ENCODE measurements at places on chromosomes 12 and 14.

DNA sequence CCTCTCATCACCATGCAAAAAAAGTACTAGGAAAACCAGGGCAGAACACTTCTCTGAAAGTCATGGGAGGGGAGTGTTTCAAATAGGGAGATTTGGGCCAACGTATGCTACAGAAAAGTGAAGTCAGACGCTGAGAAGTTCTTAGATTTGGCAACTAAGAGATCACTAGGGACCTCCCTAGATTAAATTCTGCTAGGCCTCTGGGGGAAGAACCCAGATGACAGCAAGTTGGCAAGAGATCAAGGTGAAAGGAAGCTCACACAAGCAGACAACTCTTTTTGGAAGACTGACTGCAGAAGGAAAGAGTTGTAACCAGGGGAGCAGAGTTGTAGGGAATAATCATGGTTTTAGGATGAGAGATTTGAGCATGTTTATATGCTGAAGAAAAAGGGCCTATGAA is 20.7 kb downstream of the IQSEC3 start:
- no peak for DNase-seq

- DNase-seq = no peak
Measured at GRCh38 chr12:118574288-118574687, 197.9 kb downstream of the SUDS3 start.

DNA sequence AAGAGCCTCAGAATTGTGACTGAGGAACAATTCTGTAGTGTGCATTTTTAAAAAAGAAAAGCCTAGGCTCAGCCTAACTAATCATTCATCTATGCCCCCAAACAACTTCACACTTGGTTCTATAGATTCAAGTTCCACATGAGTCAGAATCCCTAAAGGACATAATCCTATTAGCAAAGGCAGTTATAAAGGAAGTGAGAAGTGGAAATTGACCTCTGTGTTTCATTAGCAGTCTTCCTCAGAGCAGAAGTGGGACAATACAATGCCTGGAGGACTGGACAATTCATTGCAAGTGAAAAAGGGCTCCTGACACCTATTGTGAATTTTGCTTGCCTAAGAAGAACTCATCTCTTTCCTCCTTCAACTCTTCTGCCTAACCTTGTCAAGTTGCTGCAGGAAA is 222.3 kb downstream of the PTPRO start:
- no peak for DNase-seq

DNA sequence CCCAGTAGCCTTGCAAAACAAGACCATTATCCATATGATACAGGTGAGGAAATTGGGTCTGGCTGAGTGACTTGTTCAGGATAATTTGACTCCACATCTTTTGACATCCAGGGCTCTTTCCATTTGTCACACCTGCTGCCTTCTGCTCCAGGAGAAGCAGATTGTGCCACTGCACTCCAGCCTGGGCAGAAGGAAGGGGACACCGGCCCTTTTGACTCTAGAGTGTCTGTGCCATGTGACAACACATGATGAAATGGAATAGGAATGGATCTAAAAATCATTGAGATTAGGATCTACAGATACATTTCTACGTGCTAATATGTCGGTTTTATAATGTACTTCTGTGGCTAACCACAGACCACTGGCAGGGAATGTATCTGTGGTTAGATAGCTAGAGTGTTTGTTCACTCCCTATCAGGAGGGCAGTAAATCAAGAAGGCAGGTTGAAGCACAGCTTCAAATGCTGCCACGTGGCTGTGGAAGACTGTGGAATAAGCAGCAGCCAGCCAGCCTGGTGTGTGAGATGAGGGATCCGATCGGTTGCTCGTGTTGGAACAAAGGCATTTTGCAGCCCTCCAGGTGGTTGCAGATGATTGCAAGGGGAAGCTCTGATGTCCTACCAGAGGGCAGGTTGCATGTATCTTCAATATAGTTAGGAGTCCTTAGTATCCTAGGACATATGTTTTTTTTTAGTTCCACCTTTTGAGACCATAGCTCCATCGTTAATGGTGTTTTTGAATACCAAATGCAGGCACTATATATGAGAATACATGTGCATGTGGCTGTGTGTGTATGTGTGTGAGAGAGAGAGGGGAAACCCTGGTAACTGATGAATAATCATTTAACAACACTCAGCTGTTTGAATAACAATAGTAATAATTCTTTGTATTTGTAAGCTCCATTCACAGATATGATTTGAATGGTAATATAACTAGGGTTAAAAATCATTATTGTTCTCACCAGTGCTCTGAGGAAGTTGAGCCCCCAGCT is 28.6 kb downstream of the EML1 start:
- DNase-seq = no peak

DNA sequence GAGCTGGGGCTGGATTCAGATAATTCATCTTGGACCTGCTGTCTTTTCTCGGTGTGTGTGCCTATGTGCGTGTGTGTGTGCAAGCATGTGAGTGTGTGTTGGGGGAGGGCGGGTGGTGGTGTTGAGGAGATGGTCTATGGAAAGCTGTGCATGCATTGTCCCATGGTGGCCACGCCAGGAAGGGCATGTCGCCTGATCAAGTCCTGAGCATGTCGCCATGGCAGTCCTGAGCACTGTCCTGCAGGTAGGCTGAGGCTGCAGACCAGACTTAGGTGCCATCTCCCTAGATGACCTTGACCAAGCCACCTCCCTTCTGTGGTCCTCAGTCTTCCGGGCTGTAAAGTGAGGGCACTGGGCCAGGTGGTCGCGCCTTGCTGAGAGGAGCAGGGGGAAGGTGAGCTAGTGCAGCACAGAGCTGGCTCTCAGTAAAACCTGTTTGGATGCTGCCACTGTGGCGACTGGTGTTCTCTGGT is 81.4 kb downstream of the PAPOLA start:
- peak; percentile 72 for DNase-seq

DNA sequence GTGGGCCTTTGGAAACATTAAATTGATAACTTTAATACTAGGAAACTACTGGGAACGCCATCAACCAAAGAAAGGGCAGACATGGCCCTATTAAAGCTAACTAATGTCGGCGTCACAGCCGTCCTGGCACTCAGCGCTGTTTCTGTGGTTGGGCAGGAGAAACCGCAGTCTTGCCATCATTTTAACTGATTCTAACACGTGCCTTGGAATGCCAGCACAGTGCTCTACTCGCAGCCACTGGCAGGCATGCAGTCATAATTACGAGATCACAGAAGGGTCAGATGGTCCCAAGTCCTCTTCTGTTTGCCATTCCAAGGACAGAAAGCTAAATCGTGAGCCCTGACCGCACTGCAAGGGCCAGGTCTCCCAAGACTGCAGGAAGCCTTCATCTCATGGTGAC is 75.2 kb downstream of the RIMBP2 start:
- no peak for DNase-seq

DNA sequence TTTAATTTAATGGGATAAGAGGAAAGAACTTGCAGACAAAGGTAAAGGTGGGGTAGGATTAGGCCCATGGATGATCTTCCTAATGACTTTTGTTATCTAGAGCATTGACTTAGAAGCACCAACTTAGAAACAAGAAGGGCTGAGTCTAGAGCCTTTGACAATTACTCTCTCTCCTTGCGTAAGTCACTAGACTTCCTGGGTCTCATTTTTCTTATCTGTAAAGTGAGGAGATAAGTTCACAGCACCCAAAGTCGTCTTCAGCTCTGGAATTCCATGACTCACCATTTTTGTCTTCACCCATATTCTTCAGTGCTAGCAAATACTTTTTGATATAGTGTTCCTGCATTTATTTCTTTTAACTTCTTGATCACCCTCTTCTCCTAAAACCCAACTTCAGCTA is 75.7 kb downstream of the SSPN start:
- DNase-seq = no peak

GRCh38 chr12:70557583-70558191 is 79.5 kb downstream of the PTPRB start:
- DNase-seq = no peak

- no peak for DNase-seq
Measured at GRCh38 chr12:9668161-9669018, 1.1 kb upstream of the CLEC2D start.

GRCh38 chr14:104676694-104677511 is 12.5 kb upstream of the INF2 start:
- no peak for DNase-seq

GRCh38 chr14:51682411-51682810 is 30.7 kb downstream of the FRMD6 start:
- DNase-seq = no peak

GRCh38 chr12:47650469-47650868 is 55.4 kb downstream of the RPAP3 start:
- no peak for DNase-seq

DNA sequence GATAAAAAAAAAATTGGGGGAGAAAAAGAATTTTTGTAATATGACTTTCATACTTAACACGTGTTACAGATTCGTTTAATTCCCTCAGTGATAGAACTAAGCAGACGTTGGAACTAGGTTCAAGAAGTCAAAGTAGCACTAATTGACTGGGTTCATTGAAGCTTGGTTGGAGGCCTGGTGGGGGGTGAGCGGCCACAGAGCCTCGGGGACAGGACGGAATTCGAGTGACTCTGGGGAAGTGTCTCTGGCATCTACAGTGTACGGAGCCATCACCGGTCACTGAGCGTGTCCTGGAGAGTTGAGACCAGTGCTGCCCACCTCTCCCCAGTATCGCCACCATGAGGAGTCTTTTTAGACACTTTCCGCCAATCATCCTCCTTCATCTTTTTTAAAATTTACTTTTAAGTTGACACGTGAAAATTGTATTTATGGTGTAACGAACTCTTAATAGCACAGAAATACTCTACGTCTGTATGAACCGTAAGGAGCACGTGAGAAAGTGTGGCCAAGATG is 1.3 kb downstream of the ZFYVE21 start:
- DNase-seq = no peak

GRCh38 chr12:108182096-108182495 is 53.0 kb downstream of the WSCD2 start:
- no peak for DNase-seq

GRCh38 chr14:93950948-93951634 is 23.9 kb downstream of the FAM181A start:
- DNase-seq = no peak

DNA sequence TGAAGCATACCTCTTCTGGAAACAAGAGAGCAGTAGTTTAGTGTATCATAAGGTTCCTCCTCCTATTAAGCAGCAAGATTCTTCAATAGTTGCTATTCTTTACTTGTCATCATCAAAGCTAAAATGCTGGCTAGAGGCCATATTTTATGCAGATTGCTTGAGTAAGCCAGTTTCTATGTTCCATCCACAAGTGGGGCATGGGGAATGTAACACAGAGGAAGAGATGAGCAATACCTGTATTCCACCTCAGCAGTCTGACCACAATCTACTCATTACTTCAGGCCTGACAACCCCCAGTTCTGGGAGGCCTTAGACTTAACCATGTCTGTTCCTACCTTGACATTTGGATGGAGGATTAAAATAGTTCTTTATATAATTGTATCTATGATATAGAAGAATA is 423.6 kb downstream of the BTG1 start:
- DNase-seq = no peak

DNA sequence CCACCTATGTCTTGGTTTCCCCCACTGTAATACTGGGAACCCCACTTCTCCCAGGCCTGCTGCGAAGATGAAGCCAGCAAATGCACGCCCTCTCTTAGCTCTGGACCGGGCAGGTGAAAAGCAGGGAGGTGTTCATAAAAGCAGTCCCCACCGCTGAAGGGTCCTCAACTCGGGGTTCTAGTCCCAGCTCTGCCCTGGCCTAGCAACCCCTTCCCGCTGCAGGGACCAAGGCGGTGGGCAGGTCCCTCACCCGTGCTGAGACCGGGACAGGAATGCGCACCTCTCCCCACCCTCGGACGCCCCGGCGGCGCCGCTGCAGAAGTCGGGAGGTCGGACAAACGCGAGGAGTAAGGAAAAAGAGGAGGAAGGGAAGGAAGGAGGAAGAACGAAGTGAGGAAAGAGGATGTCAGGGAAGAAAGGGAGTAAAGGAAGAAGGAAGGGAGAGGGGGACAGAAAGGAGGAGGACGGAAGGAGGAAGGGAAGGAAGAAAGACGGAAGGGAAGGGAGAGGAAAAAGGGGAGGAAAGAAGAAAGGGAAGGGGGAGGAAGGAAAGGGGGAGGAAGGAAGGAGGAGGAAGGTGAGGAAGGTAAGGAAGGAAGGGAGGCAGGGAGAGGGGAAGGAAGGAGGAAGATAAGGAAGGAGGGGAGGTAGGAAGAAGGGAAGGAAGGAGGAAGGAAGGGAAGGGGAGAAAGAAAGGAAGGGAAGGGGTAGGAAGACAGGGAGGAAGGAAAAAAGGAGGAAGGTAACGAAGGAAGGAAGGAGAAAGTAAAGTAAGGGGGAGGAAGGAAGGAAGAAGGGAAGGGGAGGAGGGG is 701 bp downstream of the SPRING1 start:
- DNase-seq = no peak

GRCh38 chr14:99551034-99551922 is 52.7 kb downstream of the CCDC85C start:
- DNase-seq = no peak

GRCh38 chr14:33040372-33041140 is 101.9 kb downstream of the NPAS3 start:
- no peak for DNase-seq

- DNase-seq = peak; percentile 64
Measured at GRCh38 chr14:34568803-34569202, 29.3 kb upstream of the EAPP start.

DNA sequence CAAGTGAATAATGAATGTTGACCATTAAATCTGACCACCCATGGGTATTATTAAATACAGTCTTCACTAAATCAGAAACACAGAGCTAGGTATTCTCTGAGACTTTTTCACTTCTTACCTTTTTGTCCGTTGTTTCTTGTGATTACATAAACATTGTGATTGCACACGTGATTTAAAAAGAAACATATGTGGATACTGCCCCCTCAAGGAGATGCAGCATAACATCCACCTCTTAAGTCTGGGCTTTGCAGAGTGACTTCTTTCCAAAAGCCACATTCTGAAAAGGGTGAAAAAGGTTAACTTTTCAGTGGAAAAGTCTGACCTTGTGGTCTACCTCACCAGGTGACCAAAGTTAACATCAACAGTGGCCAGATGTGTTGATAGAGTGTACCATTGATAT is 185.5 kb upstream of the FAR2 start:
- DNase-seq = no peak

GRCh38 chr12:55842681-55843429 is at the start of gene MMP19:
TSS of gene MMP19 (minus strand) at chr12:55842936. CDS start at chr12:55842830, 106 bp downstream.
- no peak for DNase-seq

DNA sequence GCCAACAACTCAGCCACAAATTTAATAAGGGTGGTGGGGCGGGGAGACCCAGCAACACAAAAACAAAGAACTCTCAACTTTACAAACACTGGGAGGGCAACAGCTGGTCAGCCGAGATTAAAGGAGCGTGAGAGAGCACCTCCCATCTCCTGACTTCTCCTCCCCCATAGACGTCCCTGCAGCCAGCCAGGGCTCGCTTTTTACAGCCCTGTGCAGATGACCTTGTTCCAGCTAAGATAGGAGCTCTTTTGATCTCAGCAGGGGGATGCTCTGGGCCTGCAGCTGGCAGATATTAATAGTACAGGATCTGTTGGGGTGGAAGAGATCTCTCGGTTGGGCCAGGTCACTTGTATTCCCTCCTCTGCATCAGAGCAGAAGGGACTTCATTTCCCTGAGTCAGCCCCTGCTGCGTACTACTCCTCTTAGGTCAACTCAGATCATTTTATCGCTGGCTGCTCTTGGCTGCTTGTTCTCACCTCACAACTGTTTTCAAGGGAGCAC is 475.8 kb downstream of the RAD51B start:
- DNase-seq = no peak

GRCh38 chr14:96297997-96298515 is 42.0 kb downstream of the BDKRB1 start:
- no peak for DNase-seq

GRCh38 chr14:102182190-102182589 is 42.5 kb downstream of the WDR20 start:
- no peak for DNase-seq
